NCI-H1092 (cell line): ENCODE measurements at places on chromosomes 2 and 18.
A peak's percentile ranks its signal among the peaks of the same experiment; 100 is the strongest.

DNA sequence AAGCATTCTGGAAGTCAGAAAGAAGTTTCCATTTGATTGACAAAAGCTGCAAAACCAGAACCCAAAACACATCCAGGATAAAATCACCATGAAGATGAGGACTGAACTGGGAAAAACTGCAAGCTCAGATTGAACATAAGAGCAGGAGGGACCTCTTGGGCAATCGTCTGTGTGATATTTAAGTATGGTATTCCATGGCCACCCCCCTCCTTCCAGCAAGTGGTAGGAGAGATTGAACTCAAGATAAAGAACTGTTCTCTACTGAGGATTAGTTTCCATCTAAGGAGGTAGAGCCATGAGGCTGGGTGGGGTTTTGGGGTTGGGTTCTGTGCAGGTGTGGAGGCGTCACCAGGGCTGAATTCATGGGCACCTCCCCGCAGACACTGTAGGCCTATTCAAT, 251.1 kb downstream of the NCKAP5 start:
- no peak for DNase-seq

- DNase-seq, result no peak
These were observed 3.1 kb downstream of the PKDCC start for GRCh38 chr2:42050703-42051542.

DNA sequence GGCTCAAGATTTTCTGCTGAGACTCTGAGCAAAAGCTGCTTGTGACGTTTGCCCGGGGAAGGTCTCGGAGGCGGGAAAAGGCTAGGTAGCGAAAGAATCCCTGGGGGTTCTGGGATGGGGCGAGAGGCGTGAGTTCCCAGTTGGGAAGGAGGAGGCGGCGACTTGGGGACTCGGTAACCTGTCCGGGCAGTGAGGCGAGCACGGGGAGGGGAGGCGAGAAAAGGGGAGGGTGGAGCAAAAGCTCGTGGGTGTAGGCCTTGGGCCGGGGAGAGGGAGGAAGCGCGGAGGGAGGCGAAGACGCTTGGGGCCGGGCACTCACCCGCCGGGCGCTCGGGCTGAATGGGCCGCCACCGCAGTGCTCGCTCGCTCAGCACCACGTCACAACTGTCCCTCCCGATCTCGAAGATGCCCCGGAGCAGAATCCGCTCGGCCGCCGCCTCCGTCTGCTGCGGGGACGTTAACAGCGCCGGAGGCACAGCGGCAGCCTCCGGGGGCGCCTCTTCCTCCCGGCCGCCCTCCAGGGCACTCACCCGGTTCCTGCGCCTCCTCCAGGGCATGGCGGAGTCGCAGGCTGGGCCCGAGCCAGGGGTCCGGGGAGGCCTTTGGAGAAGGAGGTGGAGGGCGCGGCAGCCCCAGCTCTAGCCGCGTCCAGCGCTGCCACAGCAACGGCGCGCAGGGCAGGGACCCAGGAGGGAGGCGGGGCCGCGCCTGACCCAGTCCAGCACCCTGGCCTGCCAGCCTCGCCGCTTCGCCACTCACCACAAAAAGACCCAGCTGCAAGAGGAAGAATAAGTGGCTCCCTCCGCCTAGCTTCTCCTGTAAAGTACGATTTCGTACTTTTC, at the start of gene CERKL:
Gene CERKL (minus strand): TSS at position 656 of the 842 bp plus-strand sequence. CDS start 99 bp downstream, at position 557.
- no peak for DNase-seq

GRCh38 chr18:43578706-43579105, 301.4 kb upstream of the SYT4 start:
- peak; percentile 24 for DNase-seq

DNA sequence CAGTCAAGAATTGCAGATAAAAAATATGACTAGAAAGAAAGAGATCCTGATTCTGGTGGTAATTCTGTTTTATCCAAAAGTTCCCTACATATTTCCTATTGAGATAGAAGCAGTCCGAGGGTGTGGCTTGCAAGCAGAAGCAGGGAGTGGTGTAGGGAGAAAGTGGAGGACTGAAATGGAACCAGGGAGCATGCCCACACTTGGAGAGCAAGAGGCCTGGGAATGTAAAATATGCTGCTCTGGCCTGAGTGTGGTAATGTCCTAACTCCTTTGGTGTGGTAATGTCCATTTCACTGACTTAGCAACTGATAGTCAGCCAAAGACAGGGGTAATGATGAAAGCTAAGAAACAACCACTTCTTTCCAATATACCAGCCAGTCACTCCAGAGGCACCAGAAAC, 30.1 kb upstream of the FMNL2 start:
- DNase-seq, result no peak

DNA sequence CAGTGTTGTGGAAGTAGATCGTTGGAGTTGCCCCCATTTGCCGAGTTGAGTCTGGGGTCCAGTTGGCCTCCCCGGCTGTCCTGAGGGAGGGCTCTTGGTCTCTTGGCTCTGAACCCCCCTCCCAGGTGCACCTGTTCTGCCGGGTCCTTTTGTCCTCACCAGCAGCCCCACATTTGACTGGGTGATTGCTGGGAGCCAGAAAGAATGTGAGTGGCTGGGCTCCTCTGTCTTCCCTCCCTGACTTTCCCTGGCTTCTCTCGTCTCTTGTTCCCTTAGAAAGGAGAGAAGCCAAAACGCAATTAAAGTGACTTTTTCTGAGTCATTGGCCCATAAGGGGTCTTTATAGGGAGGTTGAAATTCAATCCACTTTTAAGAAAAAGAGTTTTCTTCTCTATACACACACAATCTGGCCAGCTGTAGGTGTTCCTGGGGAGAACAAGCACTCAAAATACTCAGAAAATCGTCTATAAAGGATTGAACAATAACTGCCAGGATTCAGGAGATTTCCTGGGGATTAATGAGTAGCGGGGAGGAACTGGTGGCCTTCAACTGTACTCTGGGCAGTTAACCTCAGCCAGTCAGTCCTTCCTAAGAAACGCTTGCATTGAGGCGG, 131.0 kb downstream of the TMEM182 start:
- no peak for DNase-seq

DNA sequence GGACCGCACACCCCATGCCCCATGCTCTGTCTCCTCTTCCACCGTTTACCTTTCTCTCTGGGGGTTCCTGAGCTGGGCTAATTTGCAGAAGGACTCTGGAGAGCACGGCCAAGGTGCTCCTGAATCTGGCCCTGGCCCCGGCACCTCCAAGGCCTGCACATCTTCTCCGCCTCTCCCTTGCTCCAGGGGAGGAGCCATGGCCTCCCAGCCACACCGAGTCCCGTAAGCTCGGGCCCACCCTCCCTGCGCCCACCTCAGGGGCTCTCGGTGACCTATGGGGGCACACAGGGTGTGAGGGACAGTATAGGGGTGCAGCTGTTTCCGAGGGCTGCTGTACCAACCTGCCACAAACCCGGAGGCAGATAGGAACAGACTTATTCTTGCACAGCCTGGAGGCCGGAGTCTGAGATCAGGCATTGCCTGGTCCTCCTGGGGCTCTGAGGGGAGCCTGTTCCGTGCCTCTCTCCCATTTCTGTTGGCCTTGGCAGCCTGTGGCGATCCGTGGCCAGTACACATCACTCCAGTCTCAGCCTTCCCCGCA, 127.3 kb upstream of the GPC1 start:
- no peak for DNase-seq

DNA sequence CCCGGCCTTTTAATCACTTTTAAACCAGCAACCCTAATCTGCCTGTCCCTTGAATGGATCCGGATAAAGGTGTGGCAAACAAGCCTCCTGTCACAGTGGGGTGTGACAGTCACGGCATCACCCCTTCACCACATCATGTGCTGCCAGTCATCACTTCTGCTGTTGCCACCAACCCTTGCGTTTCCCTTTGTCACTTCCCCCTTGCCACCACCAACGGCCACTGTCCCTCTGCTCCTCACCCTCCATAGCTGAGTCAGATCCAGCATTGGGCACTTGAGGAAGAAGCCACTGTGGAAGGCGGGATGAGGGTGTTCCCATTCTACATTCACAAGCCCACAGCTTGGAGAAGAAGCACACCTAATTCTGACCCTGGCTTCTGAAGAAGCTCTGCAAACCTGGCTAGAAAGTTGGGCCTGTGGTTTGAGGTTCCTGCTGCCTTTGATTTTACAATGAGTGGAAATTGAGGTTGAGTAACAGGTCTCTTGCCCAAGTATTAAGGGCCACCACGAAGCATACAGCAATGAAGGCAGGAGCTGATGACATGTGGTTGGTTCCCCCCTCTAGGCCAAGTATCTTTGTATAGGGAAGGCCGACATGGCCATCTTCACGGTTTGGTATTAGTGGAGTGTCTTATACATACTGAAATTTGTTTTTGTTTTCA, 22.9 kb upstream of the DARS1 start:
- no peak for DNase-seq

- no peak for DNase-seq
These were observed 103.4 kb downstream of the HDAC4 start for GRCh38 chr2:239297142-239298004.

DNA sequence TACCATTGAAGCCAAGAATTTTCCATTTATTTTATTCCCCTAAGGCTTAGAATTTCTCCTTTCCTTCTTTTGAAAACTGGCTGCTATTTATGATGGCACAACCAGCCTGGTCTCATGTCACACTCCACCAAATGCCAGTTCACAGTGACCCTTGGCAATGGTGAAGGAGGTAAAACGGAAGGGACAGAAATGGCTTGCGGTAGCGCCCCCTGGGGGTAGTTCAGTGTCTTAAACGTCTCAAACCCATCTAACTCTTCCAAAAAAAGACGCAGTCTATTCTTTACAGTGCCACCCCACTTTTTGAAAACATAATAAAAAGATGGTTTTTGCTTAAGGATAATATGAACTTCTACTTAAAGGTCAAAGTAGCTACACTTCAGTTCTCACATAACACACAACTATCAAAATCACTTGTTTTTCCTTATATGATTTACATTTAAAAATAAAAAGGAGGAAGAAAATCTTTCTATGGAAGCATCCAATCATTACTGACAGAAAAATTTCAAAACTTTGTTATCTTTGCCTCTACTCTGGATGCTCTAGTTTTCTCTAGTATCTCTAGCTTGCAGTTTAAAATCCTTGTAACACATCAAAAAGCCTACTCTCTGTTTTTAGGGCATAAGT, 28.0 kb downstream of the PNO1 start:
- DNase-seq, result no peak

GRCh38 chr2:207448006-207448405, 81.8 kb upstream of the CREB1 start:
- DNase-seq, result no peak

GRCh38 chr2:222256250-222256649, 42.5 kb downstream of the PAX3 start:
- DNase-seq, result no peak

DNA sequence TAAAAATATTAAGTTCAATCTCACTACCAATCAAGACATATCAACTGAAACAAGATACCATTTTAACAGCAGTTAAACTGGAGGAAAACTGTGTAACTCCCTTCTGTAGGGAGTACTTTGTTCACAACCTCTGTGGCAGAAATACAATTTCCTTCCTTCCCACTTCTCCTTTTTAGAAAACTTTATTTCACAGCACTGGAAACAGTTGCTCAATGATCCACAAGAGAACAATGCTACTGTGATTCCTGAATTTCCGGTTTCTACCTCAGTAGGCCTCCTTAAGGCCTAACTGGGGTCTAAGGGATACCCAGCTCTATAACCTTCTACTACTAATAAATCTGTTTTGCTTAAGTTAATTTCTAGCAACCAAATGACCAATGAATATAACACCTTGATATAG, 14.1 kb downstream of the TLK1 start:
- no peak for DNase-seq

DNA sequence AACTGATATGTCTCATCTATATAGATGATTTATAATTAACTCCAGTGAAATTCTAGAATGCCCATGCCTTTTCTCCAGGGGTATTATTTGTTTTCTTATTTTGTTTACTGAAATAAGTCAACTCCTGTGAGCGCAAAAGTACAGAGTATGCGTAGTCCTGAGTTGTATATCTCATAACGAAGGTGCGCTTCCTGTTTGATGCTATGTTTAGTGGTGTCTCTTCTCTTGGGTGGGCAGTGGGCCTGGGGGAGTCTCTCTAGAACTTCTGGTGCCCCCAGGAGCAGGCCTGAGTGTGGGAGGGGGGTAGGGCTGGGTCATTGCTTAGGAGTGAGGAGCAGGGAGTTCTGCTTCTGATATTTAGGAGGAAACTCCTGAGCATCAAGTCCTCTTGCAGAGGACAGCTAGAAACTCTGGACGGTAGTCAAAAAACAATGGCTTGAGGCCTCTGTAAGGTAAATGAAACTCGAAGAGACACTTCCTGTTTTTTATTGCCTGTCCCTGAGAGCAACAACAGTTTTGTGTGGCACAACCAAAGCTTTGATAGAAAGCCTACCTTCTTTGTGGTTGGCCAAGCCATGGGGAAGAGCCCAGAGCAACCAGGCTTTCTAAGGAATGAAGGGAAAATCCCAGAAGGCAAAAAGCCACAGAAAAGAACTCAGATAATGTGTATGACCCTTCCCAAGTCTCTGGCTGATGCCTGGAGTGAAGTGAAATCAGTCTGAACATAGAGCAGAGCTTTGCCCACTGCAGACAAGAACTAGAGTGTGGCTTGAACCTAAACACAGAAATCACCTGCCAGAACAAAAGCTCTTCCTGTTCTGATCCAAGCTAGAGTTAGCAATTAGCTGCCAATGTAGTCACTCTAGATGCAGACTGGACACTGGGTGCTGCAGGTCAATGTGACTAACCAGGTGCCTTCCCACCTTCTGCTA, 8.5 kb upstream of the SP140L start:
- DNase-seq, result no peak

DNA sequence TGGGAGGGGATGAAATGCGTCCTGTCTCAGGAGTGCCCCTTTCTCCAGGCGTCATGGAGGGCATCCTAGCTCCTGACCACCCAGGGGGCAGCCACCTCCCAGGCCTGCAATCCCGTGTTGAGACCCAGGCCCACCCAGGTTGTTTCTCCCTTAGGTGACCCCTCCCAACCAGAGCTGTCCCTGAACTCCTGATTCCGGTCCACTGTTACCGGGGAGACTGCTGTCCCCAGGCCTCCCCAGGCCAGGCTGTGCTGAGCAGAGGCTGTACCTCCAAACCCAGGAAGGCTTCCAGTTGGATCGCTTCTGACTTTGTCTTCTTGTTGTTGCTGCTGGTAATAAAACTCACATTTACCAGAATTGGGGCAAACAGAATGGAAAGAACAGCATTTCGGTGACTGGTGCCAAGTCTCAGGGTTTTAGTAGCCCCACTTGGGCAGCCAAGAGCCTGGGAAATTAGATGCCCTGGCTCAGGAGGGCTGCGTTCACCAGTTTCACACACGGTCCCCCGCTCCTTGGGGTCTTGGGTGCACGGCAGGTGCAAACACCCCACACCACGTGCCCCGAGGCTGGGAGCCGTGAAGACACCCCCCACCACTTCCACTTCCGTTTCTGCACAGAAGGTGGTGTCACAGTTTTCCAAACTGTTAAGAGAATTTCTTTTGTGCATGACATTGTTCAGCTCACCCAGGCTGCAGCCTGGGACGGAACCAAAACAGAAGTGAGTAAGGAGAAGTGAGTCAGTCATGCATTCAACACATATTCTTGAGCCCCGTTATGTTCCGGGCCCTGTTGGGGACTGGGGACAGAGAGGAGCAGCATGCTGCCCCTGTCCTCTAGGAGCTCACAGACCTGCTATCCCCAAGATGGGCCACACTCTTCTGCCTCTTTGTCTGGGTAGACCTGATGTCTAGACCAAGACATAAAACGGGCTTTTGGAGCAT, 29.4 kb downstream of the ITM2C start:
- DNase-seq, result no peak
